ENCODE measurements at places on chromosomes 3 and 15.

DNA sequence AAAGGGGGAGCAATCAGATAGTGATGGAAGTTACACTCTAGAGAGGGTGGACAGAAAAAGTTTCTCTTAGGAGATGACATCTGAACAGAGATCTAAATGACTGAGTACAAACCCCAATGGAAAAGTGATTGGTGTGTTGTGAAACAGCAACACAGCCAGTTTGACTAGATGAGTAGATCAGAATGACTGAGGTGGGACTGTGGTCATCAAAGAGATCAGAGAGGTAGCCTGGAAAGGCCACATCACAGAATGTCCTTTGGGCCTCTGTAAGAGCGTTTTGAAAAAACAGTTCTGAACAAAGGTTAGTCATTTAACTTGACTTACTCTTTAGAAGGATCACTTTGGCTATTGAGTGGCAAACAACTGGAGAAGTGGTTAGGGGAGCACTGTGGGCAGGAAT is 10.6 kb downstream of the LRRC58 start:
- no peak for DNase-seq

- DNase-seq = no peak
These were observed 92.4 kb downstream of the KBTBD8 start for GRCh38 chr3:67090474-67090873.

GRCh38 chr3:18111796-18112232 is 313.3 kb downstream of the SATB1 start:
- DNase-seq = no peak

GRCh38 chr15:90358124-90359033 is 6.3 kb downstream of the ZNF774 start:
- DNase-seq = no peak

DNA sequence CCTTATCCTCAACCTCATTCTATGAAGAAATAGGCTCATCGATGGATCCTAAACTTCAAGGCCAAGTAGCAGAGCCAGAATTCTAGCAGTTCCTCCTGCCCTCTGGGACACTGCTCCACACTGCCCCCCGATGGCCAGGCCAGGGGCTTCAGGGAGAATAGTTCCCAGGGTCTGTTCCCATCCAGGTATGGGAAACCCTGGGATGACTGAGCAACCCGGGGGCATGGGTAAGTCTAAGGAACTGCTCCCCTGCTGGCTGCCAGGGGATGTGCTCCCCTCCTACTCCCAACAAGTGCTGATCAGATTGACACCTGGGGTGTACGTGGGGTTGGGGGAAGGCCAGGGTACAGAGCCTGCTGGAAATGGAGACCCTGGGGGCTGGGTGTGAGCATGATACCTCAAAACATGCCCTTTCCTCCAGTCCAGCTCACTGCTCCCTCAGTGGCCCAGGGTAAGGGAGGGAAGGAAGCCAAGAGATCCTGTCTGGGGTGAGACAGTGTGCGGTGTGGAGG is 7.6 kb downstream of the ULK3 start:
- DNase-seq = no peak
